Left colon (tissue), 2 donors: ENCODE measurements at places on chromosomes 11 and 22. TPM values are rescaled to one million over a fixed set of nuclear protein-coding genes. Genes with fewer than 3 reads are reported as not detected.

Gene TEX12
- total RNA-seq: 0.31 TPM

Gene NOX4
- 0.17 TPM for total RNA-seq

DNA sequence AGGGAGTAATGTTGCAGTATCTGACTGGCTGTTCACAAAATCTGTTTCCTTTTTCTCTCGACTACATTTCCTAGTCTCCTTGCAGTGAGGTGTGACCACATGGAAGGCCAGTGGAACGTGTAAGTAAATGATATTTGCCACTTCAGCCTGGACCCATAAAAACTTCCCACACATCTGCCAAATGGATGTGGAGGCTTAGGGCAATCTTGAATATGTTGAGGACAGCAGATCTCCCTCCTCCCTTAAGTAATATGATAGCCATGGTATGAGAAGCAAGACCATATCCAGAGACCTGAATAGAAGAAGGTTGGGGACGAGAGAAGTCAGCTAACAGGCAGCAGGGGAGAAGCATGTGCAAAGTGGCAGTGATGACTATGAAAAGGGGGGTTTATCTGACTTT lies 33.0 kb upstream of the C11orf87 start:
- no peak for DNase-seq

Gene RFPL2
- 0.17 TPM for total RNA-seq

Gene APOA5
- total RNA-seq: not detected

DNA sequence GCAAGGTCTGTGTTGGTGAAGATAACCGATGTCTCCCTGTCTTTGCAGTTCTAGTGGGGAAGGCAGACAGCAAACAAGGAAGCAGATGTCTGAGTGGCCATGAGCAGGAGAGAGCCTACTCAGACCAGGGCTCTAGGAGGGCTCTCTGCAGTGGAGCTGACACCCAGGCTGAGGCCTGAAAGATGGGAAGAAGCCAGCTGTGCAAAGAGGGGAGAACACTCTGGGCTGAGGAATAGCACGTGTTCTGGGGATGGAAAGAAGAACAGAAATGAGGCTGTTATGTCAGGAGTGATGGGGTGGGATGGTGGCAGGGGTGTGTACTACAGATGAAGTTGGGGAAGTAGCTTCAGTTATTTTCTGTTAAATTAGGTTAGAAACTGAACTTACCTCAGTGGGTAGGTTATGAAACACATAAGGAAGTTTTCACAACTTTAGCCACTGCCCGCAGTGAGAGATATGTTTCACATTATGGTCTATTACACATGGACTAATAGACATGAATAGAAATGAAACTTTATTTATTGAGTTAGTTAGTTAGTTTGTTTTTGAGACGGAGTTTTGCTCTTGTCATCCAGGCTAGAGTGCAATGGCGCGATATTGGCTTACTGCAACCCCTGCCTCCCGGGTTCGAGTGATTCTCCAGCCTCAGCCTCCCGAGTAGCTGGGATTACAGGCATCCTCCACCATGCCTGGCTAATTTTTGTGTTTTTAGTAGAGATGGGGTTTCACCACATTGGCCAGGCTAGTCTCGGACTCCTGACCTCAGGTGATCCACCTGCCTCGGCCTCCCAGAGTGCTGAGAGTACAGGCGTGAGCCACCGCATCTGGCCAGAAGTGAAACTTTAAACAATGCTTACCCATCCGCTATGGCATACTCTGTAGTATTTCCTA lies 7.8 kb downstream of the DCPS start:
- DNase-seq: no peak
